AG08396 (cell line): ENCODE measurements at places on chromosomes 12 and 14.

DNA sequence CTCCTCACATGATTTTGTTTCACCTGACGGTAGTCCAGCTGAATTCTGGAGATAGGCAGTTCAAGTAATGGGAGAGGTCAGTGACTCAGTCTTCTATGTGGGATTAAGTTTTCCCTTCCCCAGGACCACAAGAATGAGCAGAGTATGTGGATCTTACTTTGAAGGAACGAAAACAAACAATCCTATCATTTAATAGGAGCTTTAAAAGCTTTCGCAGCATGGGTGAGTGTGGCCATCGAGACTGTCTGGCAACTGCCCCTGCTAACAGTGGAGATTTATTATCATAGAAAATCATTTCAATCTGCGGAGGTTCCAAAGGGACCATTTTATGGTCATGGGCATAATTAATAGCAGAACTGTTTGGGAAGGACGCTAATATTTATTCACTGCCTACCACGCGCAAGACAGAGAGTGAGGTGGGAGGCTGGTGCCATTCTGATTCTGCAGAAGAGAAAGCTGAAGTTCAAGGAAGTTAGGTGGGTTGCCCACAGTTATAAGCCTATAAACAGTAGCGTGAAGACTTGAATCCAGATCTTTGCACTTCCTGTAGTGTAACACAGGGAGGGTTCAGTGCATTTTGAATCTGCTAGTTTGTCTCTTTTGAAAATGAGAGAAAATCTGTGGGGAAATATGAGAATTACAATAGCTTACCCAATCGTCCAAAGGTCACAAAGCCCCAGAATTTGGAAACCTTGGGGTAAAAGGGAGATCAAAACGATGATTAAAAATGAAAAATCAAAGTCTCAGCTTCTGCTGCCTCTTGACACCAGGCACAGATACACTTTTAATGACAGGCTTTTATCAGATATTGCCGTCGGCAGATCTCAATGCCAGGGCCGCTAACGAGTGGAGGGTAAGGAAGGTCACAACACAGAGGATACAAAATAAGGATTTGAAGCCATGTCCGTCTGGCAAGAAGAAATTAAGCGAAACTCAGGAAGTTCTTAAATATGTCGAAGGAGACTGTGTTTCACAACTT, 209.6 kb downstream of the CRADD start:
- peak; percentile 14 for DNase-seq

DNA sequence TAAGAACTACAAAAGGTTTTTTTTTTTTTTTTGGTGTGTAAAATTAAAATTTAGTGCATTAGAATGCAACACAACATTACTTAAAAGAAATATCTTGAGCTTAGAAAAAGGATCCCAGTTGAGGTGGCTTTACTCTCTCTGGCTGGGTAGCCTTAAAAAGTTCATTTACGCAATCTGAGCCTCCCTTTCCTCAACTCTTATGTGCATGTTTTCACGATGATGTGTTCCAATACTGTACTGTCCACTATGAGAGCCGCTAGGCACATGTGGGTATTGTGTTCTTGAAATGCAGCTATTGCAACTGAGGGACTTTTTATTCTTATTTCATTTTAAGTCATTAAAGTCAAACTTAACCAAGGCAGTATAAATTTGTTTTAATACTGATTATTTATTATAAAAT, 460.9 kb upstream of the SYT1 start:
- no peak for DNase-seq

- no peak for DNase-seq
Measured at GRCh38 chr14:82878951-82879350, 1345.3 kb upstream of the SEL1L start.

GRCh38 chr14:76424359-76424758, 48.4 kb downstream of the ESRRB start:
- DNase-seq, result no peak

DNA sequence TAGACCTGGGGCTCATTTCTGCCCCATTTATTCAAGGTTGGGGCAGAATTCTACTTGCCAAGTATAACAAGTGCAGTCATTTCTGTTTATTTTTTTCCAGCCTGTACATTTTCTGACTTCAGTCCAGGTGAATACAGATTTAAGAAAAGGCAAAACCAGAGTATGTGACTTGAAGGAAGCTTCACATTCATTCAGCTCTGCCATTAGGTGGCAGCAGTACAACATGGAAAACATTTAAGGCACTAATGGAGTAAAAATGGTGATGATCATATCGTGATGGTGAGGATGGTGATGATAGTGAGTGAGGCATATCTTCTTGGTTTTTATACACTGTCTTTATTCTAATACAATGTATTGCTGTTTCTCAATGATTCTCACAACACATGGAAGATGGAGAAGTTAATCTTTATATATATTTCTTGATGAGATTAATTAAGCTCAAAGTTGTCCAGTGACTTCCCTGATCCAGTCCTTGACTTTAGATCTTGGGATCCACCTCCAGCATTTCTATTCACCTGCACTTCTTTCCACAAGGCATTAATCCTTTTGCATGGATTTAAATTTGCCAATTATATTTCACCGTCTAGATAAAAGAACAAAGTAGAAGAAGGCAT, 176.7 kb upstream of the SEL1L start:
- peak; percentile 4 for DNase-seq

DNA sequence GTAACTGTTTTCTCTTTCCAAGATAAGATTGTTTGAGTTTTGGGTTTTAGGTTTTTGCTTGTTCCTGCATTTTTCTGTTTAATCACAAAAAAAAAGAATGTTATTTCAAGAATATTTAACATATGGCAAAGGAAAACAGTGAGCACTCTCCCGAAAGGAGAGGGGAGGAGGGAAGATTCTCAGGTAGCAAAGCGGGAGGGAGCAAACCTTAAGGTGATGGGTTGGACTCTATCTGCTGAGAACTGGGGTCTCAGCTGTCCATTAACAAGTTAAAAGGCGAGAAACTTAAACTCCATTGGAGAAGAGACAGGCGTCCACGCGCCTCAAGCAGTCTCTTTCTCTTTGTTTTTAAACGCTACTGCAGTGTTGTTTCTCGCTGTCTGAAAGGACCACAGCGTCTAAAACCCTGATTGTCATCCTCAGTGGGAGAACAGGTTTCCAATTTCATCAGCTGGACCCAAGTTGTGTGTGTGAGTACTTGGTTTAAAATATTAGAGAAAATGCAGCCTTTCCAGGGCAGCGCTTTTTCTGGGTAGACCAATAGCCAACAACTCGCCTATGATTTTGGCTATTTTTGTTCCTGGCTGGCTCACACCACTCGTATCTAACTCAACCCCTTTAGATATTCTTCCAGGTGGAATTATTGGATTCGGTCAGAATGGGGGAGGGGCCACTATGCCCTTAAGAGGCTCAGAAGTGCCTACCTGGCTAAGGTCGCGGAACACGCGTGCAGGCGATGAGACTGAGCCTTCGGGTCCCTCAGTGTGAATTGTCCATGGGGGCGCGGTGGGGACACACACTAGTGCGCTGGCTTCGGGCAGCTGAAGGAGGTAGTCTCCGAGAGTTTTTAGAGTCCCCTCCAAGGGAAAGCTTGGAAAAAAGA, 8.2 kb downstream of the SIX1 start:
- no peak for DNase-seq

GRCh38 chr12:92459850-92460249, 242.9 kb upstream of the PLEKHG7 start:
- no peak for DNase-seq

GRCh38 chr14:69039288-69039628, 60.2 kb upstream of the ACTN1 start:
- peak; percentile 57 for DNase-seq

GRCh38 chr12:17284873-17285272, 678.9 kb upstream of the LMO3 start:
- no peak for DNase-seq

- DNase-seq, result no peak
Measured at GRCh38 chr12:130868412-130868811, 3.5 kb upstream of the RAN start.

GRCh38 chr12:21065845-21066244, 65.1 kb upstream of the SLCO1B1 start:
- DNase-seq, result no peak

DNA sequence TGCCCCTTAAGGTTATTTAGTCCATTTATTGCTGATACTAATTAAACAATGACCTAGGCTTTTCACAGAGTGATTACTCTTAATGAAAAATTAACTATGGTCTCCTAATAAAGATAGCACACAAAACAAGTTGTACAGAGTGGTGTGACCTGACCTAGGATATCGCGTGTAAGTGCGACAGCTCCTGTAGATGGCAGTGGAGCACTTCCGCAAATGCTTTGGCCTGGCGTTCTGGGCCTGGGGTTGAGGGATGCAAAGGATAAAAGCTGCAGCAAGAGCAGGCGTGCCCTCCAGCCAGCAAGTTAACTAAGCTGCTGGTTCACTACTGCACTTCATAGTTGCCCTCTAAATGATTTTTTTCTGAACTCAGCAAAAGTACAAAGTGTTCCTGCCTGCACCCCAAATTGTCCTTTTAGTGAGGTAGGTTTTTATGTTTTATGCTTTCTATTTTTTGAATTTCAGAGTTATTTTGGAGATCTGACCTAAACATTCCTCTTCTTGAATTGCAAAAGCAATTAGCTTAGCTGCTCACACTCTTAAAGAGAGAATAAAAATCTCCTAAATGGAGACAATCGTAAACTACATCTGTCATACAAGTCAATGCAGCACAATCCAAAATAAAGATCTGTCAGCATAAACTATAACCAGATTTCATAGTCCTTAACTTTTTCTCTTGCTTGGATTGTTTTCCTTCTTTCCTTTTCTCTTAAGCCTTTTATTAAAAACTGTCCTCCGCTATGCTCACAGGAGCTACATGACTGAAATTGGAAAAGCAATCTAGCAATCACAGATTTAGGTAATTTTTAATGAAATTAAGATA, 379.6 kb downstream of the LRIG3 start:
- DNase-seq, result peak; percentile 59

DNA sequence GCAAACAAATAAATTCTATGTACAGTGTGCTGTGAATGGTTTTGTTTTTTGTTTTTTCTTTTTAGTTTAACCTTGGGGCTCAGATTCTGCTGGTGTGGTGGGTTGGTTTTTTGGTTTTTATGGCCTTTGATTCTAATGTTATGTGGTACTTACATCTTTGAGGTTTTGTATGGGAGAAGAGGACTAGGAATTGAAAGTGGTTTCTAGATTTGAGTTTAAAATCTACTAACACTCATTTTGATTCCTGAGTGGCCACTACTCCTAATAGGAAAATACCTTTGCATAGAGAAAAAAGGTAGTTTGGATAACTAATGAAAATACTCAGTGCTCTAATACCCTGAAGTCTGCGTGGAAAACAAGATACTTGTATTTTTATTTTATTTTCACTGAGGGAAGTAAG, 137.7 kb downstream of the MON2 start:
- no peak for DNase-seq

GRCh38 chr14:102293781-102294180, 11.2 kb downstream of the MOK start:
- no peak for DNase-seq

DNA sequence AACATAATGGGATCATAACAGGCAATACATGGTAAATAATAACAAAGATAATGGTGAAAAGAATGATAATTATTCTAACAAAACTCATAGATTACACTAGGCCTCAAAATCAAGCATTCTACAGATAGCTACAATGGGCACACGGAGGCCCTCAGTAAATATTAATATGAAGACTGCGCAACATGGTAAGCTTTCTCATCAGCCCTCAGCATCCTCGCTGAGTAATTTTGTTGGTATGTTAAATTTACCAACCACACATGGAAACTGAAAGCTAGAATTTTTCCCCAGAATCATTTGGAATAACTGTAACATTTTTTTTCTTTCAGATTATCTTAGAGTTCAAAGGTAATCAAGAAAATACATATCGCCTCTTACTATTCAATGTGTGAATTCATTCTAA, 74.2 kb upstream of the PYGL start:
- DNase-seq, result no peak

GRCh38 chr14:22772725-22773124, 6.2 kb downstream of the OXA1L start:
- DNase-seq, result no peak

DNA sequence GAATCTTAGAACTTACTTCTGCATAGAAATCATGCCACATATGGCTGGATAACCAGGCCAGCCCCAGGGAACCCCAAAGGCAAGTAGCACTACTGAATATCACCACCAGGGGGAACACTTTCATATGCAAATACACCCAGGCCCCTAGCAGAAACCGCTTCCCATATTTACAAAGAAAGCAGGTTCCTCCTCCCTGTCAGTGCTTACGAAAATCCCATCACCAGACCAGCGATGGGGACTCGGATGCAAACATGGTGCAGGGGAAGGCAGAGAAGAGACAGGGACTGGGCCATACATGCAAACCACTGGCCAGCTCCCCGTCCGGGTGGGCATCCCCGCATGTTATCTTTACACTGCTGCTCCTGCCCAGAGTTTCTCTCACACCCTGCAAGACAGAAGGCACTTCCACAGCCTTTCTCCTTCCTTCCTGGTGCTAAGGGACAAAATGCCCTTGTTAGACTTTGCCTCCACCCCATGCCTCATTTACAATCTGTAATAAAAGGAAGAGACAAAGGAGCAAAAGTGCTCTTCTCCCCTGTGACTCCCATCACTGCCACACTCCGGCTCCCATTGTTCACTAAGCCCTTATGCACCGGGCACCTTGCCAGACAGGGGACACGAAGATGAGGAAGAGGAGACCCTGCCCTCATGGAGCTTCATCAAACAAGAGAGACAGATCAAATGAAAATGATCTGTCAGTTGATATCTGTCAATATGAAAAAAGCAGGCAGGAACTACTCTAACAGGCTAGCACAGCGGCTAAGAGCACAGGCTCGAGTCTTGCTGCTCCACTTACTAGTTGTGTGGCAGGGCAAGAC, 62.3 kb downstream of the PTPN21 start:
- DNase-seq, result peak; percentile 83

DNA sequence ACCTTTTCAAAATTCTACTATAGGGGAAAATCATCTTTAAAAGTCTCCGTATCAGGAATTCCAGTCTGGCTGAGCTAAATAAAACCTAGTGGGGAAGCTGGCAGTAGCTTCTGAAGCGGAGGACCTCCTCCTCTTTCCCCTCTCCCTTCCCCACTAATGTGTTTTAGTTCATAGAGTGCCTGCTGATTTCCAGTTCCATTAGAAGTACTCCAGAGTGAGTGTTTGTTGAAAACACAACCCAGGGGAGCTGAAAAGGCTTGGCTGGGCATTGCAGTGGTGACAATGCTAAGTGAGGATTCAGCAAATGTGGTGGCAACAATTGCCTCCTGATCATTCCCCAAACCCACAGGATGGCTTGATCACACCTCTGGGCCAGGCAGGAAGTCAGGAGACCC, 144.2 kb upstream of the FRMD6 start:
- no peak for DNase-seq

DNA sequence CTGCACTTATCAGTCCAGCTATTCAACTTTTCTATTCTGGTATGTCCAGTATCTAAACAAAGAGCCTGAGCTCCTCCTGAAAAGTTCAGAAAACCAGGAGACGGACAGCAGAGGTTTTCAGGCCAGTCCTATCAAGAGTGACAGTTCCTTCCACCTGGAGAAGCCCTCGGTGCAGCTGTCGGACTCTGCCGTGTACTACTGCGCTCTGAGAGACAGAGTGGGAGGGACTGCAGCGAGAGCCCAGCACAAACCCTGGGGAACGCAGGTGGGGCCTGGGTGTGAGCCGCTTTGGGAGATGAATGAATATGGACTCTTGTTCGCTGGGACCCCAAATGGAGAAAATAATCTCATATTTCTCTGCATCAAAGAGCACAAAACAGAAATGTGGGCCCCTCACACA, 329.8 kb upstream of the OR4E1 start:
- no peak for DNase-seq

GRCh38 chr12:90460681-90461080, 494.3 kb downstream of the CCER1 start:
- no peak for DNase-seq
